GM23338 (cell line): ENCODE measurements at places on chromosomes 5 and 9.

DNA sequence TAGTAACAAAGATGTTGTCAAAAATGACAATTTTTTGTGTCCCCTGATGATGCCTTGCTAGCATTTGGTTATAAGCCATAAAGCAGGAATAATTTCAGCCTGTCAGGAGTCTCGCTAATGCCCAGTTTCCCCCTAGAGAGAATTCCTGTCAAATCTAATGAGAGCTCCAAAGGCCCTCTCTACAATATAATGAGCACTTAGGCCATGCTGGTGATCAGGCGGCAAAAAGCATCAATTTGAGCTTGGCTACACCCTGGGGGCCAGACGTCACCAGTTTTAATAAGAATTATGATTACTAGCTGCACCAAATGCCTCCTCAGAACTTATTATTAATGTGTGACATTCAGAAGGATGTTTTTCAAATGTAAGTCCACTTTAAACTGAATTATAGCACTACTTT lies 6.1 kb downstream of the TLE1 start:
- DNase-seq, result no peak

DNA sequence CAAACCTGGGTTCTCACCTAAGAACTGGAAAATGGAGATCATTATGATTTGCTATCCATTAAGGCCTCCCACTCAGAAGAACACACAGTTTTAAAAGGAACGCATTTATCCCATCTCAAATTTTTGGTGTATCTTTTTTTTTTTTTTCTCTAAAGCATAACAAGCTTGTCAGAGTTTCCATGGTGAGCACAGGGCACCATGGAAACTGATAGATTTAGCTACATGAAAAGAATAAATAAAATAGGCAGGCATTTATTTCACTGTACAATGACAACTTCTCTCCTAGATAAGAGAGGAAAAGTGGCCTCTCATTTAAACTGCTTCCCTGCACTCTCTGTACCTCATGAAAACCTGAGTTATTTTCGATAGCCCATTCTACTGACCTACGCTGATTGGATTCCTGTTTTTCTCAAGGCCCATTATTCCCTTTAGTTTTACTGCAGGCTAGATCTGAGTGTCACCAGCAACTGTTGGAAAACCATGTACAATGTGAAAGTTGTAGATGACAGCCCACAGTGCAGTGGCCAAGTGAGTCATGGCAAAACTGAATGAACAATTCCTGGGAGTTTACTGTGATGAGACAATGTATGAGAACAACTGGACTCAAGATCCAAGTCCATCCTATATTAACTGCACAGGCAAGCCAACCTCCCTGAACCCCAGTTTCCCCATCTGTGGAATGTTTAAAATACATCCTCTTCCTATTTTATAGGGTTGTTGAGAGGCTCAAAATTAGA lies 4.3 kb upstream of the GDA start:
- DNase-seq, result no peak

DNA sequence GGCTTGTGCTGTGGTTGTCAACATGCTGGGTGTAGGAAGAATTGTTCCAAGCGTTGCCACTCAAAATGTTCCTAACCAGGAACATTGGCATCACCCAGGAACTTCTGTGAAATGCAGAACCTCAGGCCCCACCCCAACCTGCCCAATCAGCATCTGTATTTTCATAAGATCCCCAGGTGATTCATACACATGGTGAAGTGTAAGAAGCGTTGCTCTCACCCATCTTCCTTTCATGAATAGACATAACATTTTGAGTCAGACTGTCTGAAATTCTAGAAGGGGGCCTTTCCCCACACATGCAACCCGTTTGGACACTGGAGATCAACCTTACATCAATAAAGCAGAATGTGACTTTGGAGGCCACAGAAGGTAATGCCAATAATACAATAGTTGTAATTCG lies 9.3 kb upstream of the AFAP1L1 start:
- no peak for DNase-seq

DNA sequence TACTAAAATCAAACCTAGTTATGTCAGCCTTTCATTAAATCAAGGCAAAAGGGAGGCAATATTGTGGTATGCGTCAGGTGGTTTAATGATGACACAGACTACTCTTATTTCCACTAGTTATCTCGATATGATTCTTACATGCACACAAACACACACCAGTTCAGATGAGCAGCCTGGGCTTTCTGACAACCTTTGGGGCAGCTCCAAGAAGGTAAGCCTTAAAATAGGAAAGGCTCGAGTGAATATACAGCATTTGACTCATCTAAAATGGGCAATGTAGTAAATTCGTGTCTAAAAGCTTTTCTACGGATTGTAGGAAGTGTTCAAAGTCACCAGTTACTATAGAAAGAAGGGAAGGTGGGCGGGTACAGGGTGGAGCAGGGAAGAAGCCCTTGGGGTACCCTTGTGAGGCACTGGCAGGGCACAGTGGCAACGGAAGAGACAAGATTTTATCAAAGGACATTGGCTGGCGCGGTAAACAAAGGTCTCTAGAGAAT lies 1.9 kb downstream of the ANKH start:
- no peak for DNase-seq

- DNase-seq, result peak; percentile 64
These were observed 185.4 kb downstream of the GABBR2 start for GRCh38 chr9:98523231-98523901.

GRCh38 chr5:24643156-24643555 lies 1.6 kb downstream of the CDH10 start:
- DNase-seq, result no peak

GRCh38 chr9:98043915-98044314 lies 12.6 kb upstream of the NANS start:
- no peak for DNase-seq

DNA sequence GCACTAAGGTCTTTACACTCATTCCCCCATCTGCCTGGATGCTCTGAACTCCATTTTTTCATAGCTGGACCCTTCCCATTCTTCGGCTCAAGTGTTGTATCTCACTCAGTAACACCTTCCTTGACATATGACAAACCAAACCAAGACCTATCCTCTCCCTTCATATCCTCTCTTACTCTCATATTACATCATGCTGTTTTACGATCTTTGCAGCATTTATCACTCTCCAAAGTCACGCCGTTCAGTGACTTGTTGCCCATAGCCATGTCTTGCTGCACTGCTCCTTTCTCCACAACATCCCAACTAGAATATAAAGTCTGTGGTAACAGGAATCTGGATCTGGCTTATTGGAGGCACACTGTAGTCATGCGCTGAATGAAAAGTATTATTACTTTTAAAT lies 923.6 kb upstream of the DMAC1 start:
- DNase-seq, result no peak

GRCh38 chr9:121424024-121424432 lies 54.0 kb upstream of the STOM start:
- DNase-seq, result no peak

DNA sequence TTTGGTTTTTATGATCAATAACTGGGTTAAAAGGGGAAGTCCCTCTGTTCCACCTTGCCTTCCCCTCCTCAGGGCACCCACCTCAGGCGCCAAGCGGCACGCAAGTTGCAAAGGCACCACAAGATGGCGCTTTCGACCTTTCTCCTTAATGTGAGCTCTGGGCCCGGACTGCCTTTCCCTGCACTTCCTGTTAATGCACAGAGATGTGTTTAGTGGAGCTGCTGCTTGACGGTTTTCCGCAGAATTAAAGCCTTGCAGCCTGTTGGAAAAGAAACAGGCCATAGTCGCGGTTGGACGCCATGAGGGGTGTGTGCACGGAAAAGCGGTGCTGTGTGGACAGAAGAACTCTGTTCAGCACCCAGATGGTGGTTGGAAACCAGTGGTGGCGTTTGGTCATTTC lies 17.9 kb downstream of the CXCL14 start:
- DNase-seq, result peak; percentile 96

DNA sequence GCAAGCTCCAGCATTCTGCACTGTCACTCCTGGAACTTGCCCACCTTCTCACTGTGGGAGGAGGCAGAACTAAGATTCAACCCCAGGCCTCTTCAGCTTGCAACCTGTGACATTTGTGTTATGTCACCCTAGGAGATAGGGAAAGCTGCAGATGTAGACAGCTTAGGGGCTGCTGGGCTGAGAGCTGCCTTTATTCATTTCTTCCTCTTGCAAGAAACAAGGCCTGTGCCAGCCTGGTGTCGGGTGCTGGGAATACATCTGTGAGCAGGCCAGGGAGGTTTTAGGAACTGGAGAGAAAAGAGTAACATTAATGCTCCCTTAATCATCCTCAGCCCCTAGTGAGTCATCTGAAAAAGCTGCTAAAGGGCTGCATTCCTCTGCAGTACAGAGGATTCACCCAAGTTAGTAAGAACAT lies 101.8 kb downstream of the FGF18 start:
- peak; percentile 52 for DNase-seq

- DNase-seq, result no peak
These were observed 10.1 kb upstream of the GRIA1 start for GRCh38 chr5:153480401-153480800.

DNA sequence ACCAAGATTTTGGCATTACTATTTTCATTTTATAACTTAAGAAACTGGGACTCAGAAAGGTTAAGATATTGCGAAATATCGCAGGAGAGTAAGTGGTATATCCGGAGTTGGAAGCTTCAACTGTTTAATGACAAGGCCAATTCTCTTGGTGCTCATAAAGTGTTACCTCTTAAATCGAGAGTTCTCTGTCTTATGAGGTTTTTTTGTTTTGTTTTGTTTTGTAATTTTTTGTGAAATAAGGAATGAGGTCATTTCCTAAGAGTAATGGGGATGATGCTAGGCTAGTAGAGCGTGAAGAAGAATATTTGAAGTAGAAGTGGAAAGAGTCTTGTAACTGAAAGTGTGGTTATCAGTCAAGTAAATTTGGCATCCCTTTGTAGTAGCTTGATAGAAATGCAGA lies 183.2 kb upstream of the DAB2 start:
- no peak for DNase-seq

- DNase-seq, result no peak
These were observed 84.5 kb downstream of the PRLR start for GRCh38 chr5:35145691-35146317.

DNA sequence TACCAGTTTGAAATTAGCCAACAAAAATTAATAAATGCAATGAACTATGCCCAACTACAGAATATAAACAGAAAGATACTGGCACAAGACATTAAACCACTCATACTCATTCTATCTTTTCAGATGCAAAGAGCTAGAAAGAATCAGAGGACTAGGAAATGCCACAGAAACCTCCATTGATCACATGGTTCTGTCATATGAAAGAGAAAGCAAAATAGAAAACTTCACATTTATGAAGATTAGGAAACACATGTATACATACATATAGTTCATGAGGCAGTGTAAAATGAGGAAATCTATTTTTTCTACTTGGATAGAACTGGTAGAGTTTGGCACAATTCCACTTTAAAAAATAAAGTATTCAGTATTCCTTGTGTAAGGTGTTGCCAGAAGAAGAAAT lies 275.1 kb upstream of the PTGER4 start:
- DNase-seq, result no peak

GRCh38 chr5:104817127-104817526 lies 1254.5 kb upstream of the NUDT12 start:
- DNase-seq, result no peak

- DNase-seq, result no peak
These were observed 103.9 kb upstream of the MEGF10 start for GRCh38 chr5:127186657-127187056.

- no peak for DNase-seq
These were observed 23.6 kb upstream of the KCNIP1 start for GRCh38 chr5:170480260-170480659.

DNA sequence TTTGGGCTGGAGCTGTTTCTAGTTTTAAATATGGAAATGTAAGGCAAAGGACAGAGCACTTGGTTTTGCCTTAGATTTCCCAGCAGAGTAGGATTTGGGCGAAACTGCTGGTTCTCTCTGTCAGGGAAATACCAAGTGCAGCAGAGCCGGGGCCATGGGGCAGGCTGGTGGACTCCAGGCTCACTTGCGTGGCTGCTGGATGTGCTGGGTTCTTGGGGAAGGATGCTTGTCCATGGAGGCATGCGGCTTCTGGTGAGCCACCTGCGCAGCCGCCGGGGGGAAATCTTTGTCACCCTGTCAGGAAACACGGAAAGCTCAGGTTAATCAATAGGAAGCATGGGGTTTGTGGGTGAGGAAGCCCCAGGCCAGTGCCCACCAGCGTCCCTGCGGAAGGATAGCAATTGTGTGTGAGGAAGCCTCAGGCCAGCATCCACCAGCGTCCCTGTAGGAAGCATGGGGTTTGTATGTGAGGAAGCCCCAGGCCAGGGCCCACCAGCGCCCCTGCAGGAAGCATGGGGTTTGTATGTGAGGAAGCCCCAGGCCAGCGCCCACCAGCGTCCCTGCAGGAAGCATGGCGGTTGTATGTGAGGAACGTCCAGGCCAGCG lies 80.1 kb downstream of the DAP start:
- no peak for DNase-seq

GRCh38 chr5:14693070-14693469 lies 28.6 kb downstream of the OTULIN start:
- no peak for DNase-seq
